ENCODE measurements at places on chromosomes 11 and 22.

GRCh38 chr22:25979968-25980367 is 189.3 kb upstream of the SEZ6L start:
- no peak for DNase-seq

- DNase-seq: peak; percentile 29
Measured at GRCh38 chr11:112163875-112164685, at the start of gene IL18. TSS of gene IL18 (minus strand) at chr11:112164094. CDS start at chr11:112155053, 9,041 bp downstream.

- no peak for DNase-seq
Measured at GRCh38 chr11:44952082-44952481, 1.4 kb upstream of the TP53I11 start.

DNA sequence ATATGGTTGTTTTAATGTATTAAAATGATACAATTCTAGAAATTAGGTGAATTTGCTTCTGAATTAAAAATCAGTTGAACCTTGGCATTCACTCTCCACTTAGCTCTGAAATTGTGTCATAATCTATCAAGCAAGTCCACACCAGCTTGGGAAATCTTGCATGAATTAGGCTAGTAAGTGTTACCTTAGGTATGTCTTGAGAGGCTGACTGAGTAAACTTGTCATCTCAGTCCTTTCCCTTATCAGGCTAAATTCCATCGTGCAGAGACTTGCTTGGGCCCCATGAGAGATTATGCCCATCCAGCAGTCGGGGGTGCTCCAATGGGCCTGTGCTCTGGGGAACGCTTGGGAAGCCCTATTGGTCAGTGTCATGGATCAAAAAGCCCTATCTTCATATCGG is 33.9 kb upstream of the ST14 start:
- no peak for DNase-seq

DNA sequence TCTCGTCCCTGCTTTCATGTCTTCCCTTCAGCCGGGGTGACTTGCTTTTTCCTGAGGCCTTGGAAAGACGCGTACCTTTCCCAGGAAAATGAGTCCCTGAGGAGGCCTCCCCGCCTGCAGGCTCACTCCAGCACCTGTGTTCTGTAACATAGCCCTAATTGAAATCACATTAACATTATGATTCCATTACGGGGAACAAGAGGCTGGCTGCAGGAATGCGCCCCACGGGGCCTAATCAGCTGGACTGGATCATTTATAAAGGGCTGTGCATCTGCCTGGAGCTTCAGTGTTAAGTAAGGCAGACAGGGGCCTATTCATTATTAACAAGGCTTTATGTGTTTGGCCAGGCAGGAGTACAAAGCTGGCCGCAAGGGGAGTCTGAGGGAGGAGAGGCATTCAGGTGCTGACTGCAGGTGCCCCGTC is 41.9 kb upstream of the TSPAN18 start:
- DNase-seq: no peak

- DNase-seq: peak; percentile 93
Measured at GRCh38 chr11:67354075-67355022, 1.0 kb upstream of the POLD4 start.

GRCh38 chr22:19321757-19322156 is 30.2 kb upstream of the CLTCL1 start:
- DNase-seq: no peak

- DNase-seq: no peak
Measured at GRCh38 chr11:19419808-19420207, 179.1 kb upstream of the E2F8 start.

- no peak for DNase-seq
Measured at GRCh38 chr11:107457205-107457557, 444 bp downstream of the CWF19L2 start.

GRCh38 chr11:90326647-90327046 is 103.8 kb upstream of the CHORDC1 start:
- no peak for DNase-seq

- DNase-seq: no peak
Measured at GRCh38 chr11:441418-442274, at the start of gene ANO9. TSS of gene ANO9 (minus strand) at chr11:442011. CDS start at chr11:441926, 85 bp downstream.

- peak; percentile 69 for DNase-seq
Measured at GRCh38 chr11:65559951-65560537, 1.9 kb upstream of the LTBP3 start.

- DNase-seq: peak; percentile 89
Measured at GRCh38 chr11:126790550-126791081, 210.0 kb downstream of the KIRREL3 start.

DNA sequence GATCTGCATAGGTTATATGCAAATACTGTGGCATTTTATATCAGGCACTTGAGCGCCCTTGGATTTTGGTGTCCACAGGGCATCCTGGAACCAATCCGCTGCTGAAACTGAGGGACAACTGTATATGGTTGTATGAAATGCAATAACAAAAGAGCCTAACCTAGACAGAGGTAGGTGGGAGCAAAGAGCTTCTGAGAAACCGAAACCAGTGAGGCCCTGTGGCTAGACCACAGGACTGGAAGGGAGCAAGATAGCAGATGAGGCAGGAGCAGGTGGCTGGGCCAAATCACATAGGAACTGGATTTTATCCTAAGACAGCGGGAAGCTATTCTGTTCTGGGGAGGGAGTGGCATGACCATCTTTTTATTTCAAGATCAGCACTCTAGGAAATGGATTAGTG is 30.1 kb downstream of the RCN1 start:
- DNase-seq: no peak

DNA sequence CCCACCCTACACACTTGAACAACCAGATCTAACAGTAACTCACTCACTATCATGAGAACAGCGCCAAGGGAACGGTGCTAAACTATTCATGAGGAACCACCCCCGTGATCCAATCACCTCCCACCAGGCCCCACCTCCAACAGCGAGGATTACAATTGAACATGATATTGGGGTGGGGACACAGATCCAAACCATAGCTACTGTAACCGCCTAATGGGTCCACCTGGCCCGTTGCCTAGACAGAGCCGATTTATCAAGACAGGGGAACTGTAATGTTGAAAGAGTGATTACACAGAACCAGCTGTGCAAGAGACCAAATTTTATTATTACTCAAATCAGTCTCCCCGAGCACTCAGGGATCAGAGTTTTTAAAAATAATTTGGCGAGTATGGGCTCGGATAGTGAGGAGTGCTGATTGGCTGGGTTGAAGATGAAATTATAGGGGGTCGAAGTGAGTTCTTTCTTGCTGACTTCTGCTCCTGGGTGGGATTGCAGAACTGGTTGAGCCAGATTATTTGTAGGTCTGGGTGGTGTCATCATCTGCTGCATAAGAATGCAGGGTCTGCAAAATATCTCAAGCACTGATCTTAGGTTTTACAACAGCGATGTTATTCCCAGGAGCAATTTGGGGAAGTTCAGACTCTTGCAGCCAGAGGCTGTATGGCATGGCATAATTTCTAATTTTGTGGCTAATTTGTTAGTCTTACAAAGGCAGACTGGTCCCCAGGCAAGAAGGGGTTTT is 17.9 kb upstream of the ZC3H12C start:
- peak; percentile 15 for DNase-seq

DNA sequence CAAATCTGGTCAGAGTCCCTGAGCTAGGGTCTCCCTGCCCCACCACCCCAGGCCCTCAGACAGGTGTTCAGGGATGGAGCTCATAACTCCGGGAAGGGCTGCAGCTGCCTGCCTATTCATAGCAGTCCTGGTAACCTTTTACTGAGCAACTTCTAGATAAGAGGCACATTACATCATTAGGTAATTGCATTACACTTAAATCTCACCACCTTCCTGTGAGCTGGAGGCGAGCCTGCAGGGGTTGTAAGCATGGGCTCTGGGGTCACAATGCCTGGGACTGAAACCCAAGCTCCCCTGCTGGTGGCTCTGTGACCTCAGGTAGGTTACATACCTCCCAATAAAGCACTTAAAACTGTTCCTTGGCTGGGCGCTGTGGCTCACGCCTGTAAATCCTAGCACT is 22.5 kb downstream of the TP53I11 start:
- no peak for DNase-seq

- DNase-seq: no peak
Measured at GRCh38 chr11:43493431-43493830, 134.7 kb downstream of the TTC17 start.

DNA sequence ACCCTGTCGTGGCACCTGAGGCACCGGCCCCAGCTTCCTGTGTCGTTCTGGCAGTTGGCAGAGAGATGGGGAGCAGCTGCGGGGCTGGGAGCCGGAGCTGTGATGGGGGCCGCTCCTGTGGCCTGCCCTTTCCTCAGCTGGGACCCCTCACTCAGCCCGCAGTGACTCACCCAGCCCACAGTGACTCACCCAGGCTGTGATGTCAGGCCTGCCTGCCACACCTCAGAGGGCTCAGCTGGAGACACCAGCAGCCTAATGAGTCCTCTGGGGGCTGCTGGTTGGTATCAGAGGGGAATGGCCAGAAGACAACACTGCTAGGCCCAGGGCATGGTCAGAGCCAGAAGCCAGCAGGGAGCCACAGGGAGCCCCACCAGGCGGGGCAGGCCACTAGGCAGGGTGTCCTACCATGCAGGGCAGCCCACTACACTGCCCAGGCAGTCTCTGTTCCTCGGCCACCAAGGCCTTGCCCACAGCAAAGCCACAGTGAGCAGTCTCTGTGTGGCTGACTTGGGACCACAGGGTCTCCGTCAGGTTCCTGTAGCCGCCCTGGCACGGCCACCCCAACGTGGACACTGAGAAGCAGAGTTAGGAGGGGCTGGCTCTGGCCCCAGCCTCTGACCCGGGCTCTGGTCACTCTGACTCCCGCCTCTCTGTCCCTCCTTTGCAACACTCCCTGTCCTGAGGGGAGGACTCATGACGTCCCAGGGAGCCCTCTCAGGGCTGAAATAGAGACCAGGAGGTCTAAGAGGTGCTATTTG is 4.2 kb upstream of the FXYD2 start:
- DNase-seq: peak; percentile 84

DNA sequence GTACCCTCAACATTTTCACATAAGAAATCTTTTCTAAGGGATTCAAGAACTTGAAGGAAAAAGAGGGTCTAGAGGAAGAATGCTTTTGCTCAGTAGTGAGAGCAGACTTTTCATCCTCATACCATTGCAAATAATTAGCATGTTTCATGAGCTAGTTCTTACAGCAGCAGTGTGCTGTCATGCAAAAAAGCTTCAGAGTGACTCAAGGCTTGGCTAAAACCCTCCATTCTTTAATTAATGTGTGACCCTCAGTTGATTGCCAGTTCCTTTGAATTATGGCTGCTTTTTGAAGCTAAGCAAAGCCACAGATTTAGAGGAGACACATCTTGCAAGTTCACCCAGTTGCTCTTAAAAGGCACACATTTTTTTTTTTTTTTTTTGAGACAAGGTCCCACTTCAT is 36.6 kb upstream of the PCF11 start:
- no peak for DNase-seq

DNA sequence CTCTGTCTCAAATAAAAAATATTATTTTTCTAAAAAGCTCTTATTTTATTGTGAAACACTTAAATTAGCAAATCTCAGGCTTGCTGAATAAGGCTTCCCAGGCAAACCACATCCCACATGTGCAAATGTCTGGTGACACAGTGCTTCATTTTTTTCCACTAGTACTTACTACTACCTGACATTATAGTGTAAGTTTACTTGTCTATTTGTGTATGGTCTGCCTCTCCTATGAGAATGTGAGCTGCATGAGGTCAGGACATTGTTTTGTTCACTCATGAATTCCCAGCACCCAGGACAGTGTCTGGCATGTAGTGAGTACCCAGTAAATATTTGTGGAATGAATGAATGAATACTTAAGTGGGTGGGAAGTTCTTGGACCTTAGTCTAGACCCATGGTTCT is 103.1 kb downstream of the PTPRJ start:
- no peak for DNase-seq

GRCh38 chr22:40727070-40727963 is 48.0 kb downstream of the MCHR1 start:
- no peak for DNase-seq

- DNase-seq: peak; percentile 44
Measured at GRCh38 chr11:61334434-61335354, 1.7 kb downstream of the TKFC start.

DNA sequence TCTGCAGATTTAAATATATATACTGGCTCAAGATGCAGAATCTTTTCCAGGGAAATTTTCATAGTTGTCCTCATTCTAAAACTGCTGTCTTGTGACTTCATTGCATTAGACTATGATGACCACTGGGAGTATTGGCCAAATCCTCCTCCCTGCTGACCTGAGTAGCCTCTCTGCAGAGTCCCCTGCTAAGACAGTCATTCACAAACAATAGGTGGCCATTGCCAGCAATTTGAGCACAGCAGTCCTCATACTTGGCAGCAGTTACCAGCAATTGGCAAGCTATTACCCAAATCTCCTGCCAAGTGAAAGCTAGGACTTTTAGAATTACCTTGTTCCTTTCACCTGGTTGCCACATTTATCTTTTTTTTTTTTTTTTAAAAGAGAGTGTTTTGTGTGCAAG is 325.8 kb downstream of the FAT3 start:
- no peak for DNase-seq

GRCh38 chr11:36499315-36499714 is 10.8 kb downstream of the TRAF6 start:
- no peak for DNase-seq

DNA sequence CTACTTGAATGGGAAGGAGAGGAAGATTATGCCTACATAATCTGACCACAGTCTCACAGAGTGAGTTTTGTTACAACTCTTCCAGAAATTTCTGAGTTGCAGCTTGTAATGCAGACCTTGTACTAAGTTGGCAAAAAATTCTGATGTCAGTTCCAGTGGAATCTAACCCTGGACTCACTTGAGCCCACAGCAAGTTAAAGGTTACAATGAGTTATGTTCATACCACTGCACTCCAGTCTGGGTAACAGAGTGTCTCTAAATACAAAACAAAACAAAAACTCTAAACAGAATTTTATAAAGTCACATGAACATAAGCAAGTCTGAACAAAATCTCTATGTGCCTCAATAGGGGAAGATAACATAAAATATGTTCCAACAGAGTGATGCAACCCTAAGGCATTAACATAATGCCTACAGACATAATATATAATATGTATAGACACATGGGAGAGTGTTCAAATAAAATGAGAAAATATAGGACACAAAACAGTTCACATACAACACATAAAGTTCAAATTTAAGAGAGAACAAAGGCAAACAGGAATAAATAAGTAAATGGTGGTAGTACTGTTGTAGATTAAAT is 1.1 kb downstream of the GLYAT start:
- no peak for DNase-seq

Data from astrocyte of the spinal cord (primary cell).